Stimulated activated CD8-positive, alpha-beta memory T cell treated with anti-CD3 and anti-CD28 coated beads, Interleukin-4, amount 100 ng/mL, for 1 hour (primary cell): ENCODE measurements at places on chromosomes 5 and 9.

GRCh38 chr5:36452424-36453006 lies 150.8 kb upstream of the RANBP3L start:
- no peak for DNase-seq

DNA sequence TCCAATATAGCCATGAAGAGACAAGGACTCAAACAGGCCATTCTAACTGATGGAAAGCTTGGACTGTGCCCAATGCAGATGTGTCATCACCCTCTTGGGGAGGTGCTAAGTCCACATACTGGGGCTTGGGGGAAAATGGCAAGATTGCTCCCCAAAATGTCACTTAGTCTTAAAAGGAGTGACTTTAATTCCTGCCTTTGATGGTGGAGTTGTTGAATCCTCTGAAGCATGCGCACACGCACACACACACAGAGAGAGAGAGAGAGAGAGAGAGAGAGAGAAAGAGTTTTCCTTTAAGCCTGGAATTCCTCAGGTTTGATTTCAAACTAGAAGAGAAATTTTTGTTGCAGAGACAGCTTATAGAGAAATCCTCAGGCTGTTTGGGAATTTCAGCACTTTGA lies 161.9 kb upstream of the GAS1 start:
- no peak for DNase-seq

GRCh38 chr5:69276422-69277174 lies 41.9 kb downstream of the CDK7 start:
- no peak for DNase-seq

GRCh38 chr5:139446956-139447779 lies 7.8 kb upstream of the DNAJC18 start:
- no peak for DNase-seq

GRCh38 chr5:26023361-26023760 lies 1015.0 kb downstream of the CDH9 start:
- DNase-seq: no peak

DNA sequence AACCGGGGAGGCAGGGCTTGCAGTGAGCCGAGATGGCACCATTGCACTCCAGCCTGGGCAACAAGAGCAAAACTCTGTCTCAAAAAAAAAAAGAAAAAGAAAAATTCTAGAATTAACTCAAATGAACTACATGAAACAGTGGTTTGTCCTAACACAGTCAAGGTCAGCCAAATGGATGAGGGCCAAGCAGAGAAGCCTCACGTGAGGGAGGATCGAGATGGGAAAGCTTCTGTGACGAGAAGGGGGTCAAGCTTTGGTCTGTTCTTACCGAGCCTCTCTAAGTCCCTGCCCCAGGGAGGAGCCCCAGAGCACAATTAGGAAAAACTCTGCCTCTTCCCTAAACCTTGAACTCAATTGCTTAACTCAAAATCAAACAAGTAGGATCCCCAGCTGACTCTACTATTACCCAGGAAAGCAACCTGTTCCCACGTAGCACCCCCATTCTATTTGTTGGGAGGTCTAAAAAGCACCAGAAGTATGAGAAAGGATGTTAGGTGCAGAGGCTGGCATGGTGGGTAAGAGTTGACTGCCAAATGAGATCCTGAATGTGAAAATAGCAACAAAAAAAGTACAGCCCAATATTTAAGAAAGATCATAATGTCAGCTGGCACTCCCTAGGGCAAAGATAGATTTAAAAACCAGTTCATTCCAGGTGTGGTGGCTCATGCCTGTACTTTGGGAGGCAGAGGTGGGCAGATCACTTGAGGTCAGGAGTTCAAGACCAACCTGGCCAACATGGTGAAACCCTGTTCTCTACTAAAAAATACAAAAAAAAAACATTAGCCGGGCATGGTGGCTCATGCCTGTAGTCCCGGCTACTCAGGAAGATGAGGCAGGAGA lies 7.2 kb downstream of the ALDH7A1 start:
- DNase-seq: no peak

DNA sequence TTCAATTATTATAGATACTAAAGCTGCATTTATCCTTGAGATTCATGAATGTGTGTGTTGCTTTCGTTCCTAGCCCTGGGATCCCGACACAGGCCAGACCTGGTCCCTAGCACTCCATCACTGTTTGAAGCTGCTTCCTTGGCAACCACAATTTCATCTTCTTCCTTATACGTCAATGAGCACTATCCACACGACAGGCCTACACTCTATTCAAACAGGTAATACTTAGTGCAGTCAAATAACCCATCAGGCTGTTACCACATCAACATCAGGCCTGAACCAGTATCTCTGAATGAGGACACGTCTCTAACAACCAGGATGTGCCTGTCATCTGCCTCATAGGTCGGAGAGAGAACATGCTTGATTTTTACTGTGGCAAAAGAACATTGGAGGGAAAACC lies 73.3 kb downstream of the PRKACG start:
- no peak for DNase-seq

DNA sequence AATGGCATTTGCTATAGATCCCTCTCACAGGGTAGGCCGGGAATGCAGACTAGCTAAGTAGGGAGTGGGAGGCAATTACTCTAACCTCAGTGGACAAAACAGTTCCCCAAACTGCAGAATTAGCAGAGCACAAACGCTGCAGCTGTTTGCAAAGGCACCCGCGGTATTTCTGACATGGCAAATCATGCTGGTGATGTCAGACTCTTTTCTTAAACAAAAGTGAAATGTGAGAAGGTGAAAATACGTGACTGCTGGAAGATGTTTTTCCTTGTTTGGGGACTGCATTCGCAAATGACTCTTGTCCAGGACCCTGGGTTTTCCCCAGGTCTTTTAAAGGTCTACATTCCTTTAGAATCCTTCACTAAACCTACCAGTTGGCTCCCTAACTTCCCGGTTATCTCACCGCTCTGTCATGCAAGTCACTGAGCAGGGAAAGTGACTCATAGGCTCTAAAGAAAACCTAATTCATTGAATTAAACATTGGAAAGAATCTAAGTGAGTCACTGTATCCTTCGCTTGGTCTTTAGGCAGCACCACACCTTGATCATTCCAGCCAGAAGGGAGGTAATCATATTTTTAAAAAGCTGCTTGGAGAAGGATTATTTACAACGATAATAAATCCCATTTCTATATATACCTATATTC lies 91.5 kb upstream of the DNAH5 start:
- no peak for DNase-seq

DNA sequence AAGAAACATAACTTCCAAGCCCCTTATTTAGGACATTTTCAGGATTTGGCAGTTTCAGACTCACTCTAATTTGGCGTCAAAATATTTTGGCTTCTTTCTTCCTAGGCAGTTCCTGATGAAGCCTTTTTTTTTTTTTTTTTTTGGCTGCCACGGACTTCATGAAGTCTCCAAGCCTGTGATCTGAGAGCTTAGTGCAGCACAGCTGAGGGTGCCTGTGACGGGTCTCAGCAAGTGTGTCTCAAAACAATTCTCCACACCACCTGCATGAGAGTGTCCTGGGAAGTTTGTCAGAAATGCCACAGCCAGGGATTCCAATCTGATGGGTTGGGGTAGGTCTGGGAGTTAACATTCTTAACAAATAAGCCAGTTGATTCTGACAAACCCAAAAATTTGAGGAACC lies 6.0 kb upstream of the ESM1 start:
- DNase-seq: no peak
